D341Med (cell line): ENCODE measurements at places on chromosomes 1 and 21.

GRCh38 chr1:210949039-210949438, 184.9 kb downstream of the KCNH1 start:
- DNase-seq, result no peak

- DNase-seq, result no peak
Observed at GRCh38 chr1:179190861-179191260, 38.6 kb downstream of the ABL2 start.

DNA sequence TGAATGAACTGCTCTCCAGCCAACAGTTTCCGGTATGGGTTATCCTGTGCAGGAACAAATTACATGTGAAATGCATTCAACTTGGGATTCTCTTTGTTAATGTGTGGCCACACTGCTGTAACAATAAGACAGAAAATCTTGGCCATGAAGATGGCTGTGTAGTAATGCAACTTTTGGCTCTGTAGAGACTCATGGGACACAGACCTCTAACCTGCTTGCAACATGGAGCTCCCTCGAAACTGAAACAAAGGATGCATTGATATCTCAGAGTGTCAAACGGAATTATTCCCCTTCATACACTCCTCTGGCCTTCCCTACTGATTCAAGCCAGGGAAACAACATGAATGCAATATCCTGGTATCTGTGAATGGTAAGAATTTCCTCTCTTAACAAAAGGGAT, 559.3 kb upstream of the ZRANB2 start:
- DNase-seq, result no peak

GRCh38 chr1:54335755-54336108, 70.5 kb downstream of the SSBP3 start:
- DNase-seq, result peak; percentile 47

GRCh38 chr1:9689011-9689706, 37.6 kb downstream of the PIK3CD start:
- DNase-seq, result peak; percentile 95

DNA sequence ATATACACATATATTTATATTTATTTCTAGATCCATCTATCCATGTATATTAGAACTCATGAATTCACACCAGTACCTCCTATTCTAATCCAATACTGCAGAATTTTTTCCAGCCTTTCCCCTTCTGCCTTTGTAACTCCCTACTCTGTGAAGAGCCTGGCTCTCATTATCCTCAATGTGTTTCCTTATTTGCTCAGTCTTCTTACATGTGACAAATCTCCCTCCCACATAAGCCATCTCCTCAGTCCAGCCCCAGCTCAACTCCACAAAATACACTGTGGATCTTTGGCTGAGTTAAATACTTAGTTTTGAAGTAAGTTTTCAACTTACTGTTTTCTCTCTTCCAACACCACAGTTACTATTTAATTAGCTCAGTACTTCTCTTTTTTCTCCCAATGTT, 45.7 kb downstream of the ATP5PO start:
- no peak for DNase-seq

DNA sequence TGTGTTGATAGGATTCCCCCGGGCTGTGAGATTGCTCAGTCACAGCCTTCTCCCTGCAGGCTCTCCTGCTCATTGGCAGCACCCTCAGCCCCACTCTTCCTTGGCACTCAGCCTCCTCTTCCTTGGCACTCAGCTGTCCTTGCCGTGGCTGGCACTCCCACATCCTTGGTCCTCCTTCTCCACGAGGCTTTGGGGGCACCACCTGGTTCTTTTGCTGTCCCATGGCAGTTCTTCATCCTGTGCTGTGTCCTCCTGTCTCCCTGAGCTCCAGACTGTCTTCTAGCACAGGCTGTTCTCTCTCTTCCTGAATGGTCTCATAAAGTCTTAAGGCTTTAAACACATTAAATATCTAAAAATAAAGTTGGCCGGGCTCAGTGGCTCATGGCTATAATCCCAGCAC, 27.0 kb downstream of the PKNOX1 start:
- no peak for DNase-seq
